ENCODE measurements at places on chromosomes 13 and 19. TPM values are rescaled to one million over a fixed set of nuclear protein-coding genes. Genes with fewer than 3 reads are reported as not detected.

- H3K4me3 ChIP-seq, result peak within 1 kb of the TSS; percentile 25
- H3K36me3 ChIP-seq, result peaks cover 47% of the 10 kb centered on the region
- peaks cover 65% of the 10 kb centered on the region for H3K4me1 ChIP-seq
Observed at GRCh38 chr19:14475251-14476073, at the start of gene PTGER1. TSS of gene PTGER1 (minus strand) at chr19:14475354. CDS start at chr19:14474320, 1,034 bp downstream.

DNA sequence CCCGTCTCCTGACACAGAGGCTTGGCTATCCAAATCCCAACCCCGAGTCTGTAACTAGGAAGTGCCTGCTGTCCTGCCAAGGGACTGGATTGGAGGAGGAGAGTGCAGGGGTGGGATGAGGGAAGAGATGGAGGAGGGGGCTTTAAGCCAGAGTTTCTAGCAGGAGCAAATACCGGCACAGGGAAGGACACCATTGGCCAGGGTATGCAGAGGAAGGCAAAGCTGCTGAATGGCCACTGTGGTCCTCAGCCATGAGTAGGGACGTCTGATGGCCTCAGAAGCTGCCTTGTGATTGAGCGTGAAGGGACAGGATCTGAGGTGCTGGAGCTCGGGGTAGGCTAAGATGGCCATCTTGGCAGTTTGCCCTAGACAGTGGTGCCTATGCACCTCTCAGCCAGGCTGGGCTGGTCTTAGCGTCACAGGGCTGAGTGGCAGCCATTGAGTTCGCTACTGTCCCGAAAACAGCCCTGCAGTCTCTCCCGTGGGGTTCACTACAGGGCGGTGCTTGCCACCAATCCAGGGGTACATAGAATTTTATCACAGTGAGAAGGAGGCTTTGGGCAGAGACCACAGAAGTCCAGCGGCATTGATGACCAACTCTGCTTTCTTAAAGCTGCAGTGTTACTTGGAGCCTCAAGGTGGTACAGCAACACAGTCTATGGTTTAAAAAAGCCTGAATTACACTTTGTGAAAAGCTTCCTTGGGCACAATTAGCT, 61.8 kb downstream of the AKAP11 start:
- H3K27ac ChIP-seq, result no peak overlapping the region
- H3K36me3 ChIP-seq, result no peaks in the 10 kb centered on the region
- no peaks in the 10 kb centered on the region for H3K27me3 ChIP-seq
- DNase-seq, result no peak
- no peaks in the 10 kb centered on the region for H3K4me1 ChIP-seq

DNA sequence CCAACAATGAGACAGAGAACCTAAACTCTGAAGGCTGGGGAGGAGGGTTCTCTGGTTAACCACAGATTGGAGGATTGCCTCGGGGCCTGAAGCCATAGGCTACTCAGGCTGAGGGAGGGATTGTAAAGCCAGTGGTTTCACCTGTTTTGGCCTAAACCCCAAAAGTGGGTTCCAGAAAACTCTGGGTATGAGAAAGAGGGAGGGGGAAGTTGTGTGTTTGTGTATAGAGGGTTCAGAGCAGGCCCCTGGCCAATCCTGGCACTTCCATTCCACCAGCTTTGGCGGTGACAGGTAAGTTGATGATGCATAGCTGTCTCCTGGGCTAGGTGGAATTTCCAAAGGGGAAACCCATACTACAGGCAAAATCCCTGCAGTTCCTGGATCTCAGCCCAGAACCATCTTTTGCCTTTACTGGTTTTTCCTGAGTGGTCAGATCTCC, 13.5 kb upstream of the CCDC97 start:
- DNase-seq, result no peak
- H3K4me3 ChIP-seq, result no peak overlapping the region
- peaks cover 86% of the 10 kb centered on the region for H3K36me3 ChIP-seq
- peaks cover 73% of the 10 kb centered on the region for H3K4me1 ChIP-seq
- H3K27ac ChIP-seq, result peak overlapping the region; percentile 98

Gene NECTIN2
- 90.6 TPM for polyA plus RNA-seq

GRCh38 chr13:33207615-33207961, 78.0 kb downstream of the STARD13 start:
- peaks cover 37% of the 10 kb centered on the region for H3K4me1 ChIP-seq
- H3K36me3 ChIP-seq, result no peaks in the 10 kb centered on the region
- H3K27me3 ChIP-seq, result no peaks in the 10 kb centered on the region
- DNase-seq, result no peak
- no peak overlapping the region for H3K4me3 ChIP-seq

Data from stomach (tissue), 19 donors.